Lung (tissue), 17 donors: ENCODE measurements at places on chromosomes 7 and 10. TPM values are rescaled to one million over a fixed set of nuclear protein-coding genes. Genes with fewer than 3 reads are reported as not detected.

DNA sequence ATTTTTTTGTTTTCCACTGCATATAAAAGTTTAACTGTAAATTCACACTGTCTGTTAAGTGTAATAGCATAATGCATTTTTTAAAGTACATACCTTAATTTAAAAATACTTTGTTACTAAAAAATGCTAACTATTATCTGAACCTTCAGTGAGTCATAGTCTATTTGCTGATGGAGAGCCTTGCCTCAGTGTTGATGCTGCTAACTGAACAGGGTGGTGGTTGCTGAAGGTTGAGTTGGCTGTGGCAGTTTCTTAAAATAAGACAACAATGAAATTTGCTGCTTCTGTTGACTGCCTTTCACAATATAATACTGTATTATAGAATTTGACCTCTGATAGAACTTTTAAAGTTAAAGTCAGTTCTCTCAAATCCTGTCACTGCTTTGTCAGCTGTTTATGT lies 72.3 kb upstream of the GATAD1 start:
- DNase-seq, result no peak
- no peak overlapping the region for H3K27ac ChIP-seq
- H3K4me3 ChIP-seq, result no peak overlapping the region
- H3K4me1 ChIP-seq, result no peaks in the 10 kb centered on the region

DNA sequence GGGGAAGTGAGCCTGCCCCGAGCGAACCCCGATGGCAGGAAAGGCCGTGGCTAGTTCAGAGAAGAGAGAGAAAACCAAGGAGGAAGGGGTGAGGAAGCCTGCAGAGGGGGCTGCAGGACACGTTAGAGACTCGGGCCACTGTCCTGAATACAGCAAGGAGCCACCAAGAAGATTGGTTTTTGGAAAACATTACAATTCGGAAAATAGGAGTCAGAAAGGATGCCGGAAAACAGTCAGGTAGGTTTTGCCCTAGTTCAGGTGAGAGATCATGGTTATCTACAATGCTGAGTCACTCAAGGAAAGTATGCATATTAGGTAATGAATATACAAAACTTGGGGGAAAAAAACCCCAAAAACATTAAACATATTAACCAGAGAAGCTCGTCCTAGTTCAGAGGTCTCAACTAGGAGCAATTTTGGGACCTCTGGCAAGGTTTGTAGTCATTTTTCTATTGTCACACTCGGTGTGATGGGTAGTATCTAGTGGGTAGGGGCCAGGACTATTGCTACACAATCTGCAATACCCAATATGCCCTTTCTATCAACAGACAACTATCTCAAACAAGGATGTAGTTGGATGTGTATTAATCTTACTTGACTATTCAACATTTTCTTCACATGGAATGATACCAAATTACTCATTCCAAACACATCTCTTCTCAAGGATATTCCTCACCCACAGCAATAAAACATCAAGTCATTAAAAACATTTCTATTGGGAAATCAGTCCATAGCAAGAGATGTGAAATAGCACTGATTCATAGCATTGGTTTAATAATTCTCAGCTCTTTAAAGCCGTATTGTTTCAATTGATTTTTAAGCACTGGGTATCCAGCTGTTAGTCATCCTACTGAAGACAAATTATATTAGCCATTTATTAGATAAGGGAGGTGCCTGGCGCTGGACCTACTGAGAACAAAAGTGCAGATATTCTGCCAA lies 74.4 kb upstream of the RSU1 start:
- H3K4me3 ChIP-seq, result no peak overlapping the region
- no peak overlapping the region for H3K27ac ChIP-seq
- DNase-seq, result peak; percentile 79
- no peaks in the 10 kb centered on the region for H3K27me3 ChIP-seq
- peaks cover 12% of the 10 kb centered on the region for H3K4me1 ChIP-seq
- no peaks in the 10 kb centered on the region for H3K36me3 ChIP-seq

The UPK3BL2 gene
- total RNA-seq, result 23.7 TPM

The NPY4R2 gene
- 36.8 TPM for total RNA-seq
